Fibroblast of the conjunctiva (primary cell): ENCODE measurements at places on chromosomes 6 and 20.

- DNase-seq = no peak
Observed at GRCh38 chr6:13101409-13101808, 226.9 kb downstream of the TBC1D7 start.

GRCh38 chr6:156807028-156807427 lies 29.9 kb downstream of the ARID1B start:
- DNase-seq = no peak

- no peak for DNase-seq
Observed at GRCh38 chr6:45789238-45789637, 226.4 kb downstream of the CLIC5 start.

GRCh38 chr6:33014841-33015634 lies 5.6 kb upstream of the HLA-DOA start:
- peak; percentile 82 for DNase-seq

GRCh38 chr6:122624853-122625252 lies 14.6 kb downstream of the PKIB start:
- no peak for DNase-seq

DNA sequence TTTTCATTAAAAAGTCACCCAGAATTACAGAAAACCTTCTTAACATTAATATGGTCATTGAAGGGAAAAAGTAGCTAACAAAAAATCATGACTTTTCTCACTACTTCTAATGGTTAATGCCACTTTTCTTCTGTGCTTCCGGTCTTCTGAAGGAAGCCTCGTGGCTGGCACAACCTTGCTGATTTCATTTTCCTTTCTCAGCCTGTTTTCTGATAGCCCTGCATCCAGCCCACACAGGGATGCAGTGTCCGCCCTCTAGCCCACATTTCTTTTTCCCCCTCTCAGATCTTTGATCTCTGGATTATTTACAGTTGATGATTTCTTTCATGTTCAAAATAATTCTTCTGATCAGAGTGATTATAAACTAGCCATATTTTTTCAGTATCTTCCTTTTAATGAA lies 655.4 kb upstream of the EPHA7 start:
- no peak for DNase-seq

DNA sequence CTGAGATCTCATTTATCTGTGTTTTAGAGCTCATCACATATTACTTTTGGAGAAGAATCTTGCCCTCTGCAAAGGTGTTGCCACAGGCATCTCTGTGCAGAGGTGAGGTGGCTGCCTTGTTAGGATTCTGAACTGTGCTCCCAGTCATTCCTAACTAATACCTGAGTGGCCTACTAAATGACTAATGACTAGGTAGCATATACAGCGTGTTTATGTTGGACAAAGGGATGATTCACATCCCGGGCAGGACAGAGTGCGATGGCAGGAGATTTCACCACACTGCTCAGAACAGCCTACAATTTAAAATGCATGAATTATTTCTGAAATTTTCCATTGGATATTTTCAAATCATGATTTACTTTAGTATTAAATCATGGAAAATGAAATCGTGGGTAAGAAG lies 23.1 kb upstream of the CGA start:
- DNase-seq = no peak

DNA sequence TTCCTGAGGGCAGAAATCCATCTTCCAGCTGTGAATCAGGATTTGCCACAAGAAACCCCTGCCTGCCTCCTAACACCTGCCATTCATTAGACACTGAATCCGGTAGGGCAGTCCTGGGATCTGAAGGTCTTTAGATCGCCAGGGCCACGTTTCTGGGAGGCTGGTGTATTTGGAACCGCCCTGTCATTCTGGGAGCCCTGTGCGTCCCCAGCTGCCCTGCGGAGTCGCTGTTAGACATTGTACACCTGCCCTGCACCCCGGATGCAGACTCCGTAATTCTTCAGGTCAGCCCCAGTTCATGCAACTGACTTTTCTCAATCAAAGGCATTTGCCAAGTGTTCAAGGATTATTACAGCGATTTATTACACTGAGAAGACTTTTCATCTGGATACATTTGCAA lies 193.2 kb downstream of the TBC1D7 start:
- no peak for DNase-seq

- DNase-seq = no peak
Observed at GRCh38 chr6:40325791-40326190, 261.4 kb downstream of the LRFN2 start.

DNA sequence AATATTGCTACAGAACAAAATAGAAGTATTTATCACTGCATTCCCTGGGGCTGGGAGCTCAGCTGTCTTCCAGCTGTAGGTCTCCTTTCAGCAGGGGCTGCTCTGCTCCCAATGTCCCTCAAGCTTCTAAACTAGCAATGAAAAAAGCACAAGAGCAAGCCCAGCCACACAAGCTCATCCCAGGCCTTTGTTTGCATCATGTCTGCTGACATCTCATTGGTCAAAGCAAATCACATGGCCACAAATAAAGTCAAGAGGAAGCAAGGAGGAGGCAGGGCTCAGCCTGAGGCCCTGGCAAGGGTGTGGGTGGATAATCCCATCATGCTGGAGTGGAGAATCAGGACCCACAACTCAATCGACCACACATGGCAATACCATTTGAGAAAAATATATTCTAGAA lies 2.2 kb upstream of the BFSP1 start:
- peak; percentile 40 for DNase-seq

DNA sequence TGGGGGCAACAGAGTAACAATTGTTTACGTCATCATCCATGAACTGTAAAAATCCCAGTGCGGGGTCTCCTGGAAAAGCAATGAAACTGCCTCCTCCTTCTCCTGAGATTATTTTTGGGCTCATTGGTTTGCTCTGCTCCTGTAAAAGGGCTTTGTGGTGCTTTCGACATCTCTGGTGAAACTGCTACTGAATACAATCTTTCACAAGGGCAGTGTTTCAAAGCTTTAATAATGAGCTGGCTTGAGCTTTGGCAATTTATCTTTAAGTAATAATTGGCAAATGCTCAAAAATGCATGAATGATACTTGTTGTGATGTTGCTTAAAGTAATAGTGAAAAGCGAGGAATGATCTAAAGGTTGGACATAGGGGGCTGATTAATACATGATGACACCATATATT lies 43.5 kb upstream of the ENPP1 start:
- DNase-seq = no peak
